ENCODE measurements at places on chromosomes 7 and 10. TPM values are rescaled to one million over a fixed set of nuclear protein-coding genes. Genes with fewer than 3 reads are reported as not detected.

The AKR1C8 gene
- polyA plus RNA-seq: 0.07 TPM

The TMEM213 gene
- polyA plus RNA-seq: 44.4 TPM

The LRRC18 gene
- polyA plus RNA-seq: 0.16 TPM

The PPP1R17 gene
- not detected for polyA plus RNA-seq

The GIMAP6 gene
- polyA plus RNA-seq: 18.0 TPM

The CYP3A7 gene
- polyA plus RNA-seq: 1.1 TPM

The LLCFC1 gene
- polyA plus RNA-seq: 0.35 TPM

The FAM171A1 gene
- polyA plus RNA-seq: 95.1 TPM

The GRM3 gene
- polyA plus RNA-seq: 0.18 TPM

The CALHM3 gene
- not detected for polyA plus RNA-seq
